Fibroblast of lung (primary cell): ENCODE measurements at places on chromosomes 7 and 10.

DNA sequence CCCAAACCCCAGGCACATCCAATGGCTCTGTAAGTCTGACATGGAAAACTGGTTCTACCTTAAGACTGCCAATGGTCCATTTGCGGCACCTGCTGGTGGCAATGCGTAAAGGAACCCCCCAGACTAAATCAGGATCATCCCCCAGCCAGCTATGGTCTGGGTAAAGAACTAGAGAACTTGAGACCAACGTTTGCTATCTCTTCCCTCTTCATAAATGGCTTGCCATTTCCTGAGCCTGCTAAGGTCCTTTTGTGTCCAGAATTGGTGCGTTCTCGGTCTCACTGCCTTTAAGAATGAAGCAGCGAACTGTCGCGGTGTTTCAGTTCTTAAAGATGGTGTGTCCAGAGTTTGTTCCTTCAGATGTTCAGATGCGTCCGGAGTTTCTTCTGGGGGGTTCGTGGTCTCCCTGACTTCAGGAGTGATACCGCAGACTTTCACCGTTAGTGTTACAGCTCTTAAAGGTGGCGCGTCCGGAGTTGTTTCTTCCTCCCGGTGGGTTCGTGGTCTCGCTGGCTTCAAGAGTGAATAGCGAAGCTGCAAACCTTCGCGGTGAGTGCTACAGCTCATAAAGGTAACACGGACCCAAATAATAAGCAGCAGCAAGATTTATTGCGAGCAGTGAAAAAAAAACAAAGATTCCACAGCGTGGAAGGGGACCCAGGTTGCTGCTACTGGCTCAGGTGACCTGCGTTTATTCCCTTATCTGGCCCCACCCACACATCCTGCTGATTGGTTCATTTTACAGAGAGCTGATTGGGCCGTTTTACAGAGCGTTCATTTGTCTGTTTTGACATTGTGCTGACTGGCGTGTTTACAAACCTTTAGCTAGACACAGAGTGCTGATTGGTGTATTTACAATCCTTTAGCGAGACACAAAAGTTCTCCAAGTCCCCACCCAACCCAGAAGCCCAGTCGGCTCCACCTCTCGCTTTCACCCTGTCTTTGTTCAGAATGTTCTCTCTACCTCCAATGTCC is 95.4 kb downstream of the ELMO1 start:
- no peak for DNase-seq

- DNase-seq, result no peak
These were observed 329.8 kb downstream of the DNAJB6 start for GRCh38 chr7:157666530-157667040.

DNA sequence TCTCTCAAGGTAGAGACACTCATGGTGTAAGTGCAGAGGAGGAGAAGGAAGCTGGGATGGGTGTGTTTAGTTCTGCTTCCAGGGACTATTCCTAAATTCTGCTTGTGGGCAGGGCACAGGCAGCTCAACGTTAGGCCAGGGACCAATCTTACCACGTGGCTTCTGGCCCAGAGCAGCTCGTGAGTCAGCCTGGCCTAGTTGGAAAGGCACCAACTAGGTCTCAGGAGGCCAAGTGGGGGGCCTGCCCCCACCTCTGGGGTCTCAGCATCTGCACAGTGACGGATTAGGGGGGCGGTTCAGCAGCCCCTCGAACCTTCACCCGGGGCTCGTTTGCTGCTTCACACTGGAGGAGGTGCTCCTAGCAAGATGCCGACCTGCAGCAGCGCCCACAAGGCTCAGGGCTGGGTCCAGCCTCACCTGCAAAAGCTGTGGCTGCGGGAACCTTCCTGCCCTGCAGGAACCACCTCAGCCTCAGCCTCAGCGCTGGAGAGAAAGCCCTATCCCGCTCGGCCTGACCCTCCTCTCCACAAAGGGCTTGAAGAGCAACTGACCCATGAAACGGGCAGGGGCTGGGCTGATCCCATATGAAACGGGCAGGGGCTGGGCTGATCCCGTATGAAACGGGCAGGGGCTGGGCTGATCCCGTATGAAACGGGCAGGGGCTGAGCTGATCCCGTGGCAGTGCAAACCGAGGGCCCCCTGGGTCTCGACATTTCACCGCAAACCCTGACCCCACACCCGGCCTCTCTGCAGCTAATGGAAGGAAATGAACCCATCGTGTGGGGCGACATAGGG is 447.4 kb downstream of the DNAJB6 start:
- peak; percentile 9 for DNase-seq

DNA sequence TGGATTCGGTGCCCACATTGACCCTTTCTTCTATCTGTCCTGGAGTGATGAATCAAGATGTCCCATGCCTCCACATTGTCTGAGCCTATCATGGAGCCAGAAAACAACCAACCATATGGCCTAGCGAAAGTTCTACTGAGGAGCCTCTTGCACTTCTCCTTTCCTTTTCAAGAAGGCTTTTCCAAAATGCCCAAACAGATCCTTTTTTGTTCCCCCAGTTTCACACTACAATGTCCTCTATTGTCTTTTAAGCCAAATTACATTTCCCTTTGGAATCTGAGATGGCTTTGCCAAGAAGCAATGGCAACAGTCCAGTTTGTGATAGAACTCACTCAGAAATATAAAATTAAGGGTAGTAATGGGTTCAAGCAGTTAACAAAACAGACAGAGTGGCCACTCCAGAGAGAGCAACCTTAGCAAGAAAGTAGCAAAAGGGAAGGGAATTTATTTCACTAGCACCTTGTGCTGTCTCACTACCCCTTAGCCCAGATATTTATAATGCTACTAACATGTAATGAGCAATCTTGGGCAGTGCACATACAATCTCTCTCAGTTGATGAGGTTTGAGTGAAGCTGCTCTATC is 194.6 kb upstream of the PDE1C start:
- DNase-seq, result no peak

DNA sequence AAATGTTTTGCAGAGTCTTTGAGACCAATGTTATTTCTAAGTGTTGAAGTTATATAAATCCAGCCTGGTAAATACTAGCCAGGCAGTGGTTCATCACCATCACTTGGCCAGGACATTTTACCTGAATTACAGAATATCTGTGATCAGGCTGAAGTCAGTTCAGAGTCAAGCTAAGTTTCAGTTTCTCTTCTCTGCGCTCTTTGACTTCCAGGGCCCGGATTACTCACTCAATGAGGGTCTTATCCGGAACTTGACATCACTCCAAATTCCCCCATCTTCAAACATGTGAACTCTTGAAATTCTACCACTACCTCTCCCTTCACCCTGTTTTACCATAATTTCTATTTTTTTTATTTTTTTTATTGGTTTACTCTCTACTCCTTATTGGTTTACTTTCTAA is 36.6 kb upstream of the CCAR1 start:
- DNase-seq, result no peak

DNA sequence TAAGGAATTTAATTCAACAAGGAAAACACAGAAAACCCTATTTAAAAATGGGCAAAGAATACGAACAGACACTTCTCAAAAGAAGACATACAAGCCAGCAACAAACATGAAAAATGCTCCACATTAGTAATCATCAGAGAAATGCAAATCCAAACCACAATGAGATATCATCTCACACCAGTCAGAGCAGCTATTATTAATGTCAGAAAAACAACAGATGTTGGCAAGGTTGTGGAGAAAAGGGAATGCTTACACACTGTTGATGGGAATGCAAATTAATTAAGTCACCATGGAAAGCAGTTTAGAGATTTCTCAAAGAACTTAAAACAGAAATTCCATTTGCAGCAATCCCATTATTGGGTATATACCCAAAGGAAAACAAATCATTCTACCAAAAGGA is 55.2 kb downstream of the GCC1 start:
- DNase-seq, result no peak

- DNase-seq, result no peak
These were observed 152.9 kb downstream of the RPS24 start for GRCh38 chr10:78186572-78186971.

DNA sequence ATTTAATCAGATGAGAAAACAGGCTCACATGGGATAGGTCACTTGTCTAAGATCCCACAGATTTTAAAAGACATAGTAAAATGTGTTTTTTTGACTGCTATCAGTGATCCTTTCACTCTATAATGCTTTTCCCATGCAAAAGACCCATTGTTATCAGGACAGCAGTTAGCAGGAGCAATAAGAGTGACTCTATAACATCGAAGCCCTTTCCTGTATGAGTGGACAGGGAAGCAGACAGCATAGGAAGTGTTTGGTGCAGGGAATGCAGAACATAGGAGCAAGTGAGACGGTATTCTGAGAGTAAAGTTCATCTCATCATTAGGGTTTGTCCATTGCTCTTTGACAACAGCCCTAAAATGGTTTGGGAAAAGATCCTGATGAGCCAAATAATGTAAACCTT is 68.5 kb downstream of the SLC25A13 start:
- DNase-seq, result no peak

- no peak for DNase-seq
These were observed 441.4 kb downstream of the CALN1 start for GRCh38 chr7:71970725-71971124.

- DNase-seq, result no peak
These were observed 49.8 kb downstream of the HTR5A start for GRCh38 chr7:155119801-155120382.

GRCh38 chr10:23512355-23513058 is 73.6 kb downstream of the OTUD1 start:
- peak; percentile 2 for DNase-seq

GRCh38 chr10:25175527-25176420 is 973 bp downstream of the GPR158 start:
- peak; percentile 31 for DNase-seq

GRCh38 chr7:47078241-47078640 is 503.7 kb downstream of the TNS3 start:
- DNase-seq, result peak; percentile 48

GRCh38 chr7:111240371-111240770 is 149.4 kb downstream of the LRRN3 start:
- DNase-seq, result no peak

DNA sequence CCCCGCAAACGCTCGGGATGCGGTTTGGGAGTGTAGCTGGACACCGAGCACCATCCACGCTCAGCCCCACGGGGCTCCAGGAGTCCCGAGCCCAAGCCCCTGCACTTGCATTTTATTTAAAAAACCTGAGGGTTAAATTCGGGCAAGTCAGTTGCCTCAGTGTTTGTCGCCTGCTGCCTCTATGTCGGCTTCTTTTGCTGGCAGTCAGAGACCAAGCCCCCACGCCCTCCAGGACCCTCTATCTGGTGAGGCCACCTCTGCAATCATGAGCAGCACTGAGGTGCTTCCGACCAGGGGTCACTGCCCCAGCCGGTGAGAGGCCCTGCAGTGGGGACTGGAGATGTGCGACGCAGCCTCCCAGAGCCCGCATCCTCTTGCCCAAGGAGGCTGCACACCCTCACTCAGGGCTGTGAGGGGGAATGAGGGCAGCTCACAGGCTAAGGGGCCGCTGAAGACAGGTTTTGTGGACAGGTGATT is 13.3 kb upstream of the ZNF273 start:
- no peak for DNase-seq

DNA sequence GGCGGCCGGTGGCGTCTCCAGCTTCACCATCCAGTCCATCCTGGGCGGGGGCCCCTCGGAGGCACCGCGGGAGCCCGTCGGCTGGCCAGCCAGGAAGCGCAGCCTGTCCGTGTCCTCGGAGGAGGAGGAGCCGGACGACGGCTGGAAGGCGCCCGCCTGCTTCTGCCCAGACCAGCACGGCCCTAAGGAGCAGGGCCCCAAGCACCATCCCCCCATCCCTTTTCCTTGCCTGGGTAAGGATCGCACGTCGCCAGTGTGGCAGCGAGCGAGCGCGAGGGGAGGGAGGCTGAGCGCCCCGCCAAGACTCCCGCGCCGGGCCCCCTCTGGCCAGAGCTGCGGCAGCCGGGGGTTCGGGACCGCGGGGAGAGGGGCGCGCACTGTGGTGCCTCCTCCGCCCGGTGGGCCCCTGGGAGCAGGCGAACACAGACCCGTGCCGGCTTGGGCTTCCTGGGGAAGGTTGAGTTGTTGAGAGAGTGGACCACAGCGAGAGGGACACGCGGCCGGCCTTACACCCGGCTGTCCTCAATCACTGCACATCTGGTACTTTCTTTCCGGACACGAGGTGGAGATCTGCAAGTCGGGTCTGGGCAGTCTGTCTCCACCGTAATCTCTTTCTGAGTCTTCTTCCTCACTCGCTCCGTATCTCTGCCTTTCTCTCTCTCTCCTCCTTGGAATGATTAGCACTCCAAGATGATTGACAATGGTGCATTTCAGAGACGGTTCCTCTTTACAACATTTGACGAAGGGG is 652 bp downstream of the HMX2 start:
- no peak for DNase-seq

- DNase-seq, result peak; percentile 62
These were observed 470.7 kb downstream of the DNAJB6 start for GRCh38 chr7:157807510-157807909.

GRCh38 chr10:69499726-69500689 is 48.7 kb downstream of the TSPAN15 start:
- no peak for DNase-seq

GRCh38 chr7:14691597-14692203 is 210.9 kb downstream of the DGKB start:
- DNase-seq, result peak; percentile 18

GRCh38 chr7:77651575-77652162 is 44.6 kb upstream of the RSBN1L start:
- peak; percentile 59 for DNase-seq

- DNase-seq, result no peak
These were observed 76.4 kb downstream of the MAGI2 start for GRCh38 chr7:79377097-79377496.

DNA sequence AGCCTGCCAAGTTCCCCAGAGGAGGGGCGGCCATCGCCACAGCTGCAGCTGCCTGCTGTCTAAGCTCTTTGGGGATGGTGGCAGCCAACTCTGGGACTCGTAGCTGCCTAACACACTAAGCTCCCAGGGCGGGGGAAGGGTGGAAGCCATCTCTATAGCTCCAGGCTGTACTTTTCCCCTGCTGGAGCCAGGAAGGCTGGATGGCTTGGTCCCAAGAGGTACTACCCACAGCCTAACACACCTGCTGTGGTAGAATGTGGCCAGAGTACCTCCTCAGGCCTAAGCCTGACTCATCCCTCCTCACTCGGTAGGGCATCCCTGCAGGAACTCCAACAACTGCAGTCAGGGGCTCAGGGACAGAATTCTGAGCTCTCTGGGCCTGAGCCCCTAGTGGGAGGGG is 151.7 kb upstream of the TAC1 start:
- DNase-seq, result no peak

- DNase-seq, result no peak
These were observed 47.5 kb upstream of the PODXL start for GRCh38 chr7:131603932-131604331.

DNA sequence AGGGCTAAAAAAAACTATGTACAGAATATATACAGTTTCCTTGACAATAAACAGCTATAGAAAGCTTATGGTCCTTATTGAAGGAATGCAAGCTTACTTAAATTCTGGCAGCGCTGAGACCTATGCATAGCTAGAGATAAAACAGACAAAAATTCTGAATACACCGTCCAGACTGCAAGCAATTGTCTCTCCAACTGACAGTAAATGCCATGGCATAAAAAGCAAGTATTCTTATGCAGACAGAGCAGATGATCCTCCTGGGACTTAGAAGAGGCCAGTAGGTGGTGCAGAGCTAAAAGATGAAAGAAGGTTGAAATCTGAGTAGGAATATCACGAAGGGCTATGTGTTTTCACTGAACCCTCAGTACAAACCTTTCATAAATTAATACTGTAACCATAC is 157.0 kb upstream of the CACNA2D1 start:
- peak; percentile 15 for DNase-seq

GRCh38 chr7:74083928-74084721 is 521 bp downstream of the LIMK1 start:
- DNase-seq, result peak; percentile 55
